CD4-positive, alpha-beta T cell (primary cell): ENCODE measurements at places on chromosomes 16 and 17.

DNA sequence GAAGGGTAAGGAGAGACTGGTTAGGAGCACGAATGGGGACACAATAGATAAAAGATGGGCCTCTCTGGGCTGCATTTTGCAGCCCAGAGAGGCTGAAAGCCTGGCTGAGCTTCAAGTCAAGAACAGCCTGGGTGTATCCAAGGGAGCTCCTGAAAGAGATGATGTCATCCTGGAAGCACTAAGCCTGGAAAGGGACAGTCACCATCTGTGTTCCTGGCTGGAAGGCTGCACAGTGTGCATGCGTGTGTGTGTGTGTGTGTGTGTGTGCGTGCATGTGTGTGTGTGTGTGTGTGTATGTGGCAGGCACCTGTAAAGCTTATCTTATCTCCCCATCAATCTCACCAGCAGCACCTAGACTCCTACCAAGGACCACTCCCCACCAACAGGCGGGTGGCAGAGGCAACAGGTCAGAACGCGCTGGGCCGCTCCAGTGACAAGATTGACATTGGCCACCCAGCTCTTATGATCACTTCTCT lies 44.1 kb downstream of the COG7 start:
- DNase-seq = no peak

DNA sequence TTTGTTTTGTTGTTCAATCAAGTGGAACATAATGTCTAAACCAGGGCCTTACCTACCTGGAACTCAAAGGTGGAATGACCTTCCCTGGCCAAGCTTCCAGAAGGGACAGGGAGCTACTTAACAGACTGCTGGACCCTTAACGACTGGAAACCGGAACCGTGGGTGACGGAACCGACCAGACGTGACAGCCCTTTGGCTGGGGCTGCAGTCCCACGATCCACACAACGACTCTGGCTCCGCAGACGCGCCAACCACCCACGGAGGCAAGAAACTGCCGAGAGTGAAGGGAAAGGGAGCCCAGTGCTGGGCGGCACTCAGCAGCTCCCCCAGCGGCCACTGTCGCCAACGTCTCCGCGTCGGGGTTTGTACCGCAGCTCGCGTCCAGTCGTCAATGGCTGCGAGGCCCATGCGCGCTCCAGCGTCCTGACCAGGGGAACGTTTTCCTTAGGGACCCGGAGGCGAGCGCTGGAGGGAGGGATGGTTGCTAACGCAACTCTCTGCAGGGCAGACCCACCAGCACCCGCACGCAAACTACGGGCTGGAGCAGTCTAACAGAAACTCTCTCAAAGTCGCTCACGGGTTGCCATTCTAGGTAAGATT lies 5.5 kb upstream of the KIF22 start:
- peak; percentile 75 for DNase-seq

DNA sequence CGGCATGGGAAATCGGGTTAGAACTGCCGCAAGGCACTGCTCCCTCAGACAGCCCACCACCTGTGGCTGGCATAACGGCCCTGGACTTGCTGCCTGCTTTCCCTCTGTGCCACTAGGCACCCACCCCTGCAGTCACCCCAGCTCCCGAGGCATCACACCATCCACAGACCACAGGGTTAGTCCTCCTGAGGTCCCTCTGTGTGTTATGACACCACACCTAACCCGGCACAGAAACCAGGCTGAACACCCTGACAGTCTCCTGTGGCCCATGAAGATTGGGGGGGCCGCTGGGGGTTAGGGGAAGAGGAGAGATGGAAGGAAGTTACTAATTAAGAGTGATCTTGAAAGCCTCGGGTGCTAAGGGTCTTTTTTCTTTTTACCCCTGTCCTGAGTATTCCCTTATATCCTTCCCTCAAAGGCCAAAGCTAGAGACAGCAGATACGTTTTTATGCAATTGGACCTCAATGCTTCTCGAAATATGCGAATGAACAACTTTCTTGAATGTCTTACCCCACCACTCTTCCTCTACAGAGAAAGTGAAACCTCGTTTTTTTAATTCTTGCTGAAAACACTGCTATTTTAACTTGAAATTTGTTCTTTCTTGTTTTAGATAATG lies 7.0 kb downstream of the CYTH1 start:
- DNase-seq = peak; percentile 76

- DNase-seq = no peak
Measured at GRCh38 chr16:583815-584591, 5.9 kb upstream of the RAB40C start.

DNA sequence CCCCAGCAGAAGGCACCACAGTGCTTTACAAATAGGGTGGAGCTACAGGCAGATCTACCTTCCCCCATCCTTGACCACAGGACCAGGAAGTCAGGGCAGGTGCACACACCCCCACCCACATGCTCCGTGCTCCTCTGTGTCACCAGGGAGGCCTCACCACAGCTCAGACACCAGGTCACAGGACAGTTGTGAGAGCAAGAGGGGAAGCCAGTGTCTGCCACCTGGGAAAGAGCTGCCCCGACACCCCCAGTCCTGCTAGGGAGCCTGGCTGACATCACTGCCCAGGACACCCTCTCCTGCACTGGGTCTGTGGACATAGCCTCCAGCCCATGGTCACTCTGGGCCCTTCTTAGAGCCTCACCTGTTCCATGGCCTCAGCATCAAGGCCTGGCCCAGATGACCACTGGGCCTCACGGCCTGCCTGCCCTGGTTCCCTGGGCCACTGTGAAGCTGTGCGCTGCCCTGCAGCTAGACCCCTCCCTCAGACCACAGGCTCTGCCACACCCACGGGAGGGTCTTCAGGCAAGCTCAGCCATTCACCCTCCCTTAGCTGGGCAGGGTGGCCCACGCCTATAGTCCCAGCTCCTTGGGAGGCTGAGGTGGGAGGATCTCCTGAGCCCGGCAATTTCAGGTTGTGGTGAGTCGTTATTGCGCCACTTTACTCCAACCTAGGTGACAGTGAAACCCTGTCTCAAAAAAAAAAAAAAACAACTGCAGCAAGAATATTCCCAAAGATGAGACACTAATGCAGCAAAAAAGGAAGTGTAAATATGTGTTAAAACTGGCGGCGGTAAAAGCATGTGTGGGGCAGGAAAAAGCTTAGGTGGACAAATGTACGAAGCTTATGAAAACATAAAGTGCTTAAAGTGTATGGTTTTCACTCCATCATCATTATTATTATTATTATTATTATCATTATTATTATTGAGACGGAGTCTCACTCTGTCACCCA lies 14.2 kb downstream of the POLR3K start:
- peak; percentile 63 for DNase-seq

DNA sequence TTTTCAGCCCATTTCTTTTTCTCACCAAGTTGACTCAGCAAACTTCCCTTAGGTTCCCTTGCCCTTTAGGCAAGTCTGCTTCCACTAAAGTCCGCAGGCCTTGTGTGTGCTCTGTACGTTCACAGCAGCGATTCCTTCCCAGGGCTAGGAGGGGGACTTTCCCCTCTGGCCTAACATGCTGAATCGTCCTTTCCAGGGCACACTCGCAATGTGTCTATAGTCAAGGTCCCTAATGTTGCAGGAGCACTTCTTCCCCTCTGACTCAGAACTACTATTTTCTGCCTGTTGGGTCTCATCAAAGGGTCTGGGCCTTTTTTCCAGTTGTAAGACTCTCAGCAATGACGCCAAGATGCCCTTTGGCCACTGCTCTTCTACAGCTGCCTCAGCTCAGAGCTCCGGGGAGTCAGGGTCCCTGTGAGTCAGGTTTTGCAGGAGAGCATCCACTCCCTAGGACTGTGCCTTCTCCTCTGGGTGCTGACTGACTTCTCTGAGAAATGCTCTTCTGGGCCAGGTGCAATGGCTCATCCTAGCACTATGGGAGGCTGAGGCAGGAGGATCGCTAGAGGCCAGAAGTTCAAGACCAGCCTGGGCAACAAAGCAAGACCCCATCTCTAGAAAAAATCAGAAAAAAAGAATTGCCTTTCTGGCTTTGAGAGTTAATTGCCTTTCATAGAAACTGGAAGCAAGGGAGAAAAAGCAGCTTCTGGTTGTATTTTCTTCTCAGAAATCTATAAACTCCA lies 64.4 kb upstream of the TBX2 start:
- no peak for DNase-seq

DNA sequence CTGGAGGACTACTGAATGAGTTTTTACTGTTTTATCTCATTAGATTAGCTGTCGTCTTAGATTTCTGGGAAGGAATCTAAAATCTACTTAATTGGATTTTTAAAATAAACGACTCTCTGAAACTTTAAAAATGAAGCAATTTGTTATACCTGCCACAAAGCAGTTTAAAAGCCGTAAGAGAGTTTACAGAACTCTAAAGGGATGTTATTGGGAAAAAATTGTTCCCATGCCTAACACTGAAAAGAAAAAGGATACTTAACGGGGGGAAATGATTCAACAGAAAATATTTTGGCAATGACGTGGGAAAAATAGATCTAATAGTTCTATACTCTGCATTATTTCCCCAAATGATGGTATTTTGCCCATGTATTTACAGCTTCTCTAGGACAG lies 27.0 kb downstream of the ARHGAP17 start:
- no peak for DNase-seq

- DNase-seq = no peak
Measured at GRCh38 chr17:72173499-72174116, 52.8 kb downstream of the SOX9 start.

- no peak for DNase-seq
Measured at GRCh38 chr17:51188271-51188833, 22.1 kb downstream of the NME2 start.

GRCh38 chr16:66043326-66043725 lies 323.2 kb upstream of the CDH5 start:
- no peak for DNase-seq

GRCh38 chr17:59800530-59800942 lies 92.2 kb downstream of the TUBD1 start:
- no peak for DNase-seq

DNA sequence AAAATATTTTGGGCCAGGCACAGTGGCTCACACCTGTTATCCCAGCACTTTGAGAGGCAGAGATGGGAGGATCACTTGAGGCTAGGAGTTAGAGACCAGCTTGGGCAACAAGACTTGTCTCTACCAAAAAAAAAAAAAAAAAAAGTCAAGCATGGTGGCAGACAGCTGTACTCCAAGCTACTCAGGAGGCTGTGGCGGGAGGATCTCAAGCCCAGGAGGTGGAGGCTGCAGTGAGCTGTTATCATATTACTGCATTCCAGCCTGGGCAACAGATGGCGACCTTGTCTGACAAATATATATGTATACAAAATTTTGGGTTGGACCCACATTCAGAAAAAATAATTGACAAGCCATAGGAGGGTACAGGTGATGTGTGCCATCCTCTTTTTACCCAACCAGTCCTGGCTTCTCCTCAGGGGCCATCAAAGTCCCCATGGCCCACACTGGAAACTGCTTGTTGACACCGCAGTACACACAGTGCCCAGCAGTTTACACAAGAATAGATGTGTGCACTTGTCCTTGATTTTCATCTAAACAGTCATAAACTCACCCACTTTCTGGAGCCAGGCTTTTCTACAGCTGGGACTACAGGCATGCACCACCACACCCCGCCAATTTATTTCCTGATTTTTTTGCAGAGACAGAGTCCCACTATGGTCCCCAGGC lies 1.7 kb downstream of the CES2 start:
- no peak for DNase-seq
